ENCODE measurements at places on chromosomes 13 and 19.

GRCh38 chr19:6518145-6518911 lies 12.5 kb upstream of the TNFSF9 start:
- no peak for DNase-seq

DNA sequence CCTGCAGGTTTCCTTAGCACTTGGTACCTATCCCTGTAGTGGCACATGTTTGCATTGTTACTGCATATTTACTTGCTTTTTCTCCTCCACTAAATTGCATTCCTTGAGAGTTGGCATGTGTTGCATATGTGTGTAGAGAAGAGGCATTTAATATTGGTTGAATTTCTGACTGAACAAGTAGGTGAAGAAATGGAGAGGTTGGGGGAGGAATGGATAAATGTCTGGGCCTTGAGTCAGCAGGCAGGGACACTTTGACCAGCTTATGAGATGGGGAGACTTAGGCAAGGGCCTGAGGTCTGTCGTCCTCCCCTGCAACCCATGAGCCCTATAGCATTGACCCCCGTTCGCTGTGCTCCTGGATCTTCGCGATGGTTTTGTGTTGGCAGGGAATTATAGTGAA lies 2.0 kb upstream of the GPR18 start:
- no peak for DNase-seq

DNA sequence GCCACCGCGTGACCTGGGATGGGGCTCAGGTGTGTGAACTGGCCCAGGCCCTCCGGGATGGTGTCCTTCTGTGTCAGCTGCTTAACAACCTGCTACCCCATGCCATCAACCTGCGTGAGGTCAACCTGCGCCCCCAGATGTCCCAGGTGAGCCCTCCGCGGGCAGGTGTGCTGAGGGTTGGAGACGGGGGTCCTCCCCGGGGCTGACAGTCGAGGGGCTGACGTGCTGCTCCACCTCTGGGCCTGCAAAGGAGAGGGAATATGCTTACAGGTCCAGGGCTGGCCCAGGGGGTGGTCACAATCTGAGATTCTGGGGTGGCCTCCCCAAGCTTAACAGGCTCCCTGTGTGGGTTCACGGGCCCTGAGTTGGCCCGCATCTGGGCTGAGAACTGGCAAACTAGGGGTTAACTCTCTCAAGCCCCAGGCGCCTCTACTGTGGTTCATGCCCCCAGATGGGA lies 386 bp downstream of the VAV1 start:
- no peak for DNase-seq

- DNase-seq, result no peak
These were observed 1692.9 kb upstream of the SLC10A2 start for GRCh38 chr13:104759069-104759468.

- DNase-seq, result no peak
These were observed 49.5 kb downstream of the KDM4B start for GRCh38 chr19:5018224-5019015.

GRCh38 chr13:111211789-111212516 lies 96.8 kb downstream of the ARHGEF7 start:
- DNase-seq, result no peak

All from activated naive CD8-positive, alpha-beta T cell treated with anti-CD3 and anti-CD28 coated beads, Interleukin-2, amount 50 U/mL, for 16 hours (primary cell).